ENCODE measurements at places on chromosomes 6 and 20. TPM values are rescaled to one million over a fixed set of nuclear protein-coding genes. Genes with fewer than 3 reads are reported as not detected.

The PAX1 gene
- total RNA-seq = not detected

The TMX4 gene
- total RNA-seq = 16.6 TPM

The RHAG gene
- not detected for total RNA-seq

The SAMD10 gene
- total RNA-seq = 2.6 TPM

The NMBR gene
- not detected for total RNA-seq

The BPIFB1 gene
- total RNA-seq = not detected

The TMEM200A gene
- total RNA-seq = 3.0 TPM

The OLIG3 gene
- not detected for total RNA-seq

The RIPPLY2 gene
- not detected for total RNA-seq

The NRM gene
- 1.9 TPM for total RNA-seq

The NOTCH4 gene
- total RNA-seq = 52.3 TPM

The PNISR gene
- total RNA-seq = 35.7 TPM

The KLHDC3 gene
- total RNA-seq = 129 TPM

The DDX43 gene
- total RNA-seq = 0.65 TPM

The E2F3 gene
- 5.5 TPM for total RNA-seq

The SAMD5 gene
- total RNA-seq = 3.2 TPM

The PRSS16 gene
- total RNA-seq = not detected

The KCNQ2 gene
- total RNA-seq = not detected

The SNX9 gene
- 33.6 TPM for total RNA-seq
